ENCODE measurements at places on chromosomes 12 and 14.

- DNase-seq = no peak
Observed at GRCh38 chr14:32977913-32978312, 39.2 kb downstream of the NPAS3 start.

- DNase-seq = no peak
Observed at GRCh38 chr12:27193106-27193505, 51.0 kb upstream of the STK38L start.

DNA sequence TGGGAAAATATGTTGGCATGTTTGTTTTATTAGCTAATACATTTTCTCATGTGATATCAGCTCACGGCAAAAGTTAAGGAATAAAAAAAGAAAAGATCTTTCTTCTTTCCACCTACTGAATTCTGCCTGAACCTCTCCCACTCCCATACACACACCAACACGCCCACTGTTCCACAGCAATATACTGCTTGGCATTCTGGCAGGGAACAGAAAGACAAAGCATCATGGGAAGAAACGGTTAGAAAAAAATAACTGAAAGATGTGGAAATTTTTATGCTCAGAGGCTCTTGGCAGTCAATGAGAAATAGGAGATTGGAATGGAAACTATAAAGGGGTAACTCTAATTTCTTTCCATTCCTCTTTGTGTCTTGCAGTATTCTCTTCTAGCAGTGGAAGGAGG lies 268.5 kb downstream of the FOXG1 start:
- DNase-seq = no peak

DNA sequence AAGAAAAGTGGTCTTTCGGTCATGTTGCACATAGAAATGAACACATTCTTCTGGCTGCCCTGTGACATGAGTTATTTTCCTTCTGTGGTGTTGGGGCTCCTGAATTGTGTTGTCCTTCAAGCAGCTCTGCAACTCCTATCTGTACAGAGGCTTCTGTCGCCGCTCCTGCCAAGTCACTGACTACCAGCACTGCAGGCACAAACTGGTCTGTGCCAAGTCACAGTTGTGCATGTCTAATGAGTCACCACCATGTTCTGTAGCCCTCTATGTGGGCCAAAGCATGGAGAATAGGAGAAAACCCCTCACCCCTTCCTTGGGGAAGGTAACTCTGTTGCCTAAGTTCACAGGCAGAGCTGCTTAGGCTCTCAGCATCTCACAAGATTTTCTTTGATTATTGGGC lies 283.3 kb downstream of the RPL10L start:
- DNase-seq = no peak

GRCh38 chr14:50230701-50231474 lies 490 bp downstream of the SOS2 start:
- peak; percentile 17 for DNase-seq

- peak; percentile 6 for DNase-seq
Observed at GRCh38 chr12:48198672-48198971, 4.5 kb downstream of the OR10AD1 start.
